ENCODE measurements at places on chromosomes 11 and 22.

- peak; percentile 26 for DNase-seq
These were observed 115.7 kb downstream of the ABTB2 start for GRCh38 chr11:34242037-34242625.

- DNase-seq, result peak; percentile 10
These were observed 34.4 kb downstream of the YAP1 start for GRCh38 chr11:102144357-102145355.

GRCh38 chr11:47057365-47057764 is 119.3 kb downstream of the ARFGAP2 start:
- DNase-seq, result no peak

GRCh38 chr11:75499423-75500190 is 26.1 kb downstream of the GDPD5 start:
- peak; percentile 90 for DNase-seq

DNA sequence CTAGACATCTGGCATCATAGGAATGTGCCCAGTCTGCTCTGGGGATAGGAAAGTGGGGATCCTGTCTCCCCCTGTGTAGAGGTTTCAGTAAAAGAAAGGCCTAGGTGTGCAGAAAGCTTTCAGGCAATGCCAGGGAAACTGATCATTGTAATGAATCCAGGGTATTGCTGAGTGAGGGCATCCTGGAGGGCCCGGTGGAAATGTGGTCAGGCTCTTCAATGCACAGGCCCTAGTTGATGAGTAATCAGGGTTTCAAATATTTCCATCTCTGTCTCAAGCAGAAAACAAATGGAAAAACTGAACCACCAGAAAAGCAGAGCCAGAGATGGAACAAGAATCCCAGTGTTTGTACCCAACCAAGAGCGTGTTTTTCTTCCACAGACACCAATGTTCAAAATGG is 2.0 kb downstream of the CD3E start:
- no peak for DNase-seq

All from AG08396 (cell line).